ENCODE measurements at places on chromosomes 6 and 20. TPM values are rescaled to one million over a fixed set of nuclear protein-coding genes. Genes with fewer than 3 reads are reported as not detected.

DNA sequence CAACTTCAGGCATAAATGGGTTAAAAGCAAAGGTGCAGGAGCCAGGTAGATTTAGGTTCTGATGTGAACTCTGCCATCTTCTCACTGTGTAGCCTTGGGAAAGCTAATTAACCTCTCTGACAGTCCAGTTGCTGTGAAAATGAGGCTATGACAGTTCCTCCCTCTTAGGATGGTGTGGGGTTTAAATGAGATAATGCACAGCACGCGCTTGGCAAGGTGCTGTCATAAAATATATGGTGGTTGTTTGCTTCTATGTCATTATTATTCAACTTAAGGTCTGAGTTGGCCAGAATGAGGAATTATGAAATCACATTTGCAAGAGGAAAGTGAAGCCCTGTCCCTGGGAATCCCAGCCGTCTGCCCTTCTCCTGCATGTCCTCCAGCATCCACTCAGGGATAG is 15.5 kb upstream of the BCAS1 start:
- DNase-seq, result no peak

DNA sequence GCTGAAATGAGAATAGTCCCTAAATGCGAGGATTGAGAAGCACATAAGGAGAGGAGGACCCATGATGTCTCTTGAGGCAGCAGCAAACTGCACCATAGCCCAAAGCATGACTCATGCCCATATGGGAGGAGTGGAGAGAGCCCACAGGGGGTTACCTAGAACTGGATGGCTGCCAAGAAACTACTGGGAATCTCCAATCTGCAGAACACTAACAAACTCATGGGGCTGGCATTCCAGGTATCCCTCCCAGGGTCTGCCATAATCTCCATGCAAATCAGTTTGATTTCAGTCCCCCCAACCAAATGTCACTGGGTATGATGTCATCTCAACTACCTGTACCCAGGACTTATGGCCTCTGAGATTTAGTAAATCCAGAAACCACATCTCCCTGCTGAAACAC is 410.5 kb downstream of the PTPRT start:
- DNase-seq, result no peak

DNA sequence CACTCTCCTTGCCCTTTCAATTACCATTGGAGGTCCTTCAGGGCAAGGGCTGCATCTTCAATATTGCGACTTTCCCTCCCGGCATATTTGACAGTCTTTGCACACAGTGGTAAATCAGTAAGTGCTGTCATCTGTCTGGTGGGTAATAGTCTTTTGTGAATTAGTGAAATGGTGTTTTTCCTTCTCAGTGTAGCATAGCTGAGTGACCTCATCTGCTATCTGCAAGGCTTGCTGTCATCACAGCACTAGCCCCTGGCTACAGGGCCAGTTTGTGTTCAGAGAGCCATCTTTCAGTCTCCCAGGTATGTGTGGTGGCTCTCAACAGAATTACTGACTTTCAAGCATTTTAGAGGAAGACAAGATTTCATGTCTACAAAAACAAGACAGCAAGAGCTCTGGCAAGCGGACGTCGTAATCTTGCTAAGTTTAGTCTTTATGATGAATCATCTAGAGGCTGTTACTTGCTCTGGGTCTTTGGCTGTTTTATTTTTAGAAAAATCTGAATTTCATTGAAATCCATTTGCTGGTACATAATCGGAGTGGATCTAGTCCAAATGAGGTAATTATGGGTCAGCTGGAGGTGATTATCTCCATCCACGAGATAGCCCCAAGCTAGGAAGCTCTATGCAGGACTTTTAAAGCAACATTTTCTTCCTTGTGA is 528.9 kb downstream of the EPM2A start:
- DNase-seq, result no peak

Gene GABRR1
- not detected for total RNA-seq

GRCh38 chr6:56484669-56485068 is 158.0 kb downstream of the DST start:
- no peak for DNase-seq

- DNase-seq, result no peak
Observed at GRCh38 chr6:4128748-4129147, 6.6 kb downstream of the ECI2 start.

DNA sequence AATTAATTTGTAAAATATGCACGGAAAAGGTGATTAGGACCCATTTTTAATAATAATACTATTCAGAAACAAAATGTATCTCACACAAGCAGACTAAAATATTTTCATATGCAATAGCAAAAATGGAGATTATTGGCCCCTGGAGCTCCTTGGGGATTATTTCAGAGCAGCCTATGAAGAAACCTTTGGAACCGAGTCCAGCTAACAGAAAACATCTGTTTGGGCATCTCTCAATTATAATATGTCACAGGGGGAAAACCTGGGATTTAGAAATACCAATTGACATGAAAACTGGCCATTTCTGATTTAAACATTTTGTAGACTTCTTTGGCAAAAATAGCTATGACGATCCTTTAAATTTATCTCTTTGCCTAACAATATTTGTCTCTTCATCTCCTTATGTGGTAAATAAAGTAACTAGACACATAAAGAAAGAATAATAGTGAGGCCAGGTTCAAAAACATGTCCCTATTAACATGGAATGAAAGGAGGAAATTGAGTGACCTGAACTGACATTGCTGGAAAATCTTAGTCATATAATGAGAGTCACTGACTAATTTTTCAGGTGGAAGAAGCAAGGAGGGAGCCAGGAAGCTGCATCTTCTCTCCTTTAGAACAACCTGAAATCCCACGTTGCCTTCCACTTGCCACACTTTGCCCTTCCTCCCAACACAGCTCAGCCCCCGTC is 199.0 kb downstream of the SOD2 start:
- no peak for DNase-seq

Gene THBD
- not detected for total RNA-seq

DNA sequence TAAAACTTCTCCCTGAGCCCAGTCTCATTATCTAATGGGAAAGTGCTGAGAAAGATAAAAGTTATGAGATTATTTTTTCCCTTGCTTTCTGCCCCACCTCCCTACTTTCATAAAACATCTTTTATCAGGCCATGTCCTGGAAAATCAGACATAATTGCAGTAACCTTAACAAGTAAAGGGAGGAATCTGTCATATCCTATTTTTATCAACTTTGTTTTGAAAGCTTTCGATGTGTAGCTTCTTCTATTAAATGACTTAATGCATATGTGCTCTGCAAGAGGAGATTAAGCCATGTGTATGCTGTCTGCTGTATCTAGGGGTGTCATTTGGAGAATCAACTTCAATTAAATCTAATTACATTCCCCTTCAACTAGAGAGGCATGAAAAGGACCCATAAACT is 408.9 kb downstream of the CBLN4 start:
- no peak for DNase-seq

Gene TCFL5
- total RNA-seq, result 15.7 TPM

DNA sequence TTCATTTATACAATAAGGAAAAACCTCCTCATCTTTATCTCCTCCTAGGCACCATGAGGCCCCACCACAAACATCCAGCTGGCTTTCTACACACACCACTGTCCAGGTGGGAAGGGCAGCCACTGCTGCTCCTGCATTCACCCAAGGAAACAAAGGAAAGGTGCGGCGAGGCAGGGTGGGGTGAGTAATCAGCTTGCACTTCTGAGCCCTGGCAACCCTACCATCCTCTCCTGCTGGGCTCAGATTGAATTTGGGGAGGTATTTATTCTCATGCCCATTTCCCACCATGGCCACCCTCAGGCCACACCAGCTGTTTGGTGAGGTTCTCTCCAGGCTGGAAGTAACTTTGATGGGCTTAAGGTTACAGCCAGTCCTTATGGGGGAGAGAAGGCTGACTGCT is 31.2 kb upstream of the SPDEF start:
- no peak for DNase-seq

DNA sequence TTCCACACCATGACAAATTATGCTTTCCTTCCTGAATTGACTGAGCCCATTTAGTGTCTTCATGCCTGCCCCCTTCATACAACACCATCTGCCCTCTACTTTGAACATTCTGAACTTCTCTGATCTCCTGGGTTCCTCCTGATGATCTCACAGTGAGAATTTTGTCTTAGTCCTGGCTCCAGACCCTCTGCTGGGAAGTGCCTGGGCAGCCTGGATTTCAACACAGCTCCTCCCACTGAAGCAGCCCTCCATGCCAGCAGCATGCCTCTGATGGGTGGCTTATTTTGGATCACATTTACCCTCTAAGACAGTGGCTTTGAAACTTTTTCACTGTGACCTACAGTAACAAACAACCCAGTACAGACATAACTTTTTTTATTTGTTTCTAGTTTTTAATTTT is 41.5 kb downstream of the DSE start:
- no peak for DNase-seq

GRCh38 chr20:20820104-20820503 is 107.7 kb upstream of the RALGAPA2 start:
- DNase-seq, result no peak

- DNase-seq, result no peak
Observed at GRCh38 chr6:2173203-2173961, 72.0 kb downstream of the GMDS start.

DNA sequence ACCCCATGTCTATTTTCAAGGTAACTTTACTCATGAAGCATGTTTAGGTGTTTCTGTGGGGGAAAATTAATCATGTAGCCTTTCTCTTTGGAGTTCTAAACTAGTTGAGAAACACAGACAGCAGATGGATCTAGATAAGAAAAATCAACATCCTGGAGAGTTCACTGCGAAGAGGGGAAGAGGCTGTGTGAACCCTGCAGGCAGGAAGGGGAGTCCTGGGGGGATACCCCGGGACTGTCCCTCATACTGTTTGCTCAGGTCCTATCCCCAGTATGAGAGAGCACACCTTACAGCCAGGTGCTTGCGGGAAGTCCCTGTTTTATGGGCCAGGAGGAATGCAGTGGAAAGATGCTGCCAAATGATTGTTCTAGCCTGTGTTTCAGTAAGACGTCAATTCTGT is 32.7 kb downstream of the CHMP4B start:
- DNase-seq, result peak; percentile 35

DNA sequence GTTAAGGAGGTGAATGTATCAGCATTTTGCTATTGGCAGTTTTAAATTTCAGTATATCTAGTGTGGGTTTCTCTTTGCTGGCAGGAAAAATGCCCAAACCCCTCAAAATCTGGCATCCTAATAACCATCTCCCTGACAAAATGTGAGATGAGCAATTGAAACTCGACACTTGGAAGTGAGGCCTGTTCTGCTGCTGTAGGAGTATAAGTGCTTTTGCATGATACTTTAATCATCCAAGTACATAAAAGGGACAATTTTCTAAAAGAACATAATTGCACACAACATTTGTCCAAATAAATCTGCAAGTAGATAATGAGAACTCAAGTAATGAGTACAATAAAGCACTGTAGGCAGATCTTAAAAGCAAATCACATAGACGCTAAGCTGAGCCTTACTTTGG is 36.5 kb downstream of the LAMP5 start:
- DNase-seq, result no peak

DNA sequence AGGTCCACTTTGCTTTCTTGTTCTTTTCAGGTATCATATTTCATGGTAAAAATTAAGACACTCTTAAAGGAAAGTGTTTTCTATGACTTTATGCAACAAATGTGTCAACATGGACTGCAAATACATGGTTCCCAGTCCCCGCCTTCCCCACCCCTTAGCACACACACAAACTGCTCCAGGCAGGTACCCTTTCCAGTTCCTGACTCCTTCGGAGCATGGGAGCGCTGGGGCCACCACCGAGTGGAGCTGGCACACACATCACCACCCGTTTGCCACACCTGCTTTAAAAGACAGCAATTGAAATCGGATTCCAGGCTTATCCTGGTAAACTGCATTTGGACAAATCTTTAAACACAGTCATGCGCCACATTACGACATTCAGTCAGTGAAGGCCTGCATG is 22.2 kb downstream of the RNASET2 start:
- DNase-seq, result no peak

DNA sequence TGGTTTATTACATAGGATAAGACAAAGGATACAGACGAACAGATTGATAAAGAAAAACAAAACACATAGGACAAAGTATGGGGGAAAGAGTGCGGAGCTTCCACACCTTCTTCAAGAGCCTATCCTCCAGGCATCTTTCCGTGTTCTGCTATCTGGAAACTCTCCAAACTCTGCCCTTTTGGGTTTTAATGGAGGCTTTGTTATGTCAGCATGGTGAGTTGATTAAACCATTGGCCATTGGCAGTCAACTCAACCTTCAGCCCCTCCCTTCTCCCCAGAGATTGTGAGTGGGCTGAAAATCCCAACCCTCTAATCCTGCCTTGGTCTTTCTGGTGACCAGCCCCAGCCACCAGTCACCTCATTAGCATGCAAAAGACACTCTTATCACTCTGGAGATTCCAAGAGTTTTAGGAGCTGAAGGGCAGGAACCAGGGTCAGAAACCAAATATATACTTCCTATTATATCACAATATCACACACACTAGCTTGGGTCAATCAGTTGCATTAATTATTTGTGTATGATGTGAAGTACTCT is 23.8 kb downstream of the HLA-DOB start:
- no peak for DNase-seq

DNA sequence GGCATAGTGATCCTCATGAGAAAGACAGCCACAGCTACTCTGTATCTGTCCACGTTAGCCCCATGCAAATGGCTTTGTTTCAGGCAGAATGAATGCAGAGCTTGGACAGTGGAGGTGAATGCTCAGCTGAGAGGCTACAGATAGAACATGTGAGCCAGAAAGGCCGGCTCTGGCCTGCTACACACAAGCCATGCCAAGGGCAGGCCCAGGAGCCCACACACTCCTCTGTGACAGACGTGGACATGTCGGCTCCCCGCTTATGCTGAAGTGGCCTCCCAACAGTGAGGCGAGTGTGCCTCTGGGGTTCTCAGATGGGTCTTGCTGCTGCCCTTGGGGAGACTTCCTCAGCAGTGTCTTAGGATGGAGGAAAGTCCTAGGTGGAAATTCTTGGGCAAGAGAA is 159.6 kb downstream of the SYNDIG1 start:
- no peak for DNase-seq

DNA sequence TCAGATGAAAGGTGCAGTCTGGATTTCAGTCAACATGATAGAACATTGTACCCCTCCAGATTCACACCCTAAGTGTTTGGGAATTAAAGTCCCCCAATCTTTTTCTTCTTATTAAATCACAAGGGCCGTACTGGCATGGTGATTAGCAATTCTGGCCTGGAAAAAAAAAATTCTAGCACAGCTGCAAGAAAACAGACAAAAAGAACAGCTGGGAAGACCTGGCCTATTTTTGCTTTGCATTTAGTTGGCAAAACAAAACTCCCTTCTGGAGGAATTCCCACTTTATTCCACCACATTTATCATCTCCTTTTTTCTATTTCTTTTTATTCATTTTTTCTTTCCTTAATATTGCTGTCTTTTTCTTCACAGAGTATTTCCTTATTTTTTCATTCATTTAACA is 39.8 kb upstream of the AKAP12 start:
- no peak for DNase-seq

Gene SMLR1
- total RNA-seq, result not detected

- DNase-seq, result no peak
Observed at GRCh38 chr6:65259059-65259458, 448.0 kb downstream of the EYS start.

Gene MACROD2
- 5.3 TPM for total RNA-seq

- no peak for DNase-seq
Observed at GRCh38 chr6:47343600-47343999, 33.9 kb upstream of the TNFRSF21 start.
